NCI-H1092 treated with DMSO at 0.1 percent for 48 hours (cell line): ENCODE measurements at places on chromosomes 13 and 19.

DNA sequence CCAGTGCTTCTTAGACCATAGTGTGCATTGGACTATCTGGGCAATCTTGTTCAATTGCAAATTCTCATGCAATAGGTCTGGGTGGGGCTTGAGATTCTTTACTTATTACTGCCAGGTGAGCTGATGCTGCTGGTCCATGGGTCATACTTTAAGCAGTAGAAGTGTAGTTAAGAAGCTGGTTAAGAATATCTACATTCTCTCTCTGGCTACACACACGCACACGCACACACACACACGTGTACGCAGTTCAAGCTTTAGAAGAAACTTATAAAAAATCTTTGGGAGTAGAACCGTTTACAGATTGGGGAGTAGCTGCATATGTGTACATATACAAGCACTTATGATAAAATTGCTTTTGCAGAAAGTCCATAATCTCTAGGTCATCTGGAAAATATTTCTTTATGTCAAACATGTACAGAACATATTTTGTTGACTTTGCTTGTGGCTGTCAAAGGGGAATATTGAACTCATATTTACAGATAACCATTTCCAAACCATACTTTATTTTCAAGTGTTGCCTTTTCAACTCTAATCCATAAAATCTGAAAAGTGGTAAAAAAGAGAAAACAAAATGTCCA, 99.7 kb downstream of the GPC6 start:
- no peak for DNase-seq

DNA sequence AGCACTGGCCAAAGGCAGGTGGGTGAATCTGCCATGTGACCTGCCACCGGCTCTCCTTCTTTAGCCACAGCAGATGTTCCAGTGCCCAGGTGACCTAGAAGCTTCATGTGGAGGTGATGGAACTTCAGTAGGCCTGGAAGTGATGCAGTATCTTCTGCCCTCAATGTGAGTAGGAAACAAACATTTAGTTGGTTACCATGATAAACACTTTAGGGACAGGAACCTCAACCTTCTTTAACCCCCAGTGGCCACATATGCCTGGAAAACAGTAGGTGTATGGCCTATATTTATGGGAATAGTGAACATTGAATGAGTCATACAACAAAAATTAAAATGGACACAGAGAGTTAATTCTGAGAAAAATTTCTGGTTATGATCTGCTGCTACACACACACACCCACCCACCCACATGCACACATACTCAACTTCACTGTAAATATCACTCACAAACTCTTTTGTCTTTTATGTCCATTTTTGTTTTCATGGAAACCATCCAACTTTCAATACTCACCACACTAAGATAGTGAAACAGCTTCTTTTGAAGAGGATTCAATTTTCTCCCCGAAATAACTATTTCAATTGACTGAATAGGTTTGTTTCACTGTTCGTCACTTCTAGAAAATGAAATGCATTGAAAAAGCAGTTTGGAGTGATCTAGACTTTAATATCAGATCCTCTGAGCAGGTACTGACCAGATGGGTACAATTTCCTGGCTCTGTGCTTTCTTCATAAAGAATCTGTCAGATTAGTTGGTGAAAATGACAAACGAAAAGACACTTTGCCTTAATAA, 97.3 kb downstream of the STARD13 start:
- DNase-seq: no peak

GRCh38 chr13:74987124-74987690, 494.8 kb downstream of the TBC1D4 start:
- no peak for DNase-seq

DNA sequence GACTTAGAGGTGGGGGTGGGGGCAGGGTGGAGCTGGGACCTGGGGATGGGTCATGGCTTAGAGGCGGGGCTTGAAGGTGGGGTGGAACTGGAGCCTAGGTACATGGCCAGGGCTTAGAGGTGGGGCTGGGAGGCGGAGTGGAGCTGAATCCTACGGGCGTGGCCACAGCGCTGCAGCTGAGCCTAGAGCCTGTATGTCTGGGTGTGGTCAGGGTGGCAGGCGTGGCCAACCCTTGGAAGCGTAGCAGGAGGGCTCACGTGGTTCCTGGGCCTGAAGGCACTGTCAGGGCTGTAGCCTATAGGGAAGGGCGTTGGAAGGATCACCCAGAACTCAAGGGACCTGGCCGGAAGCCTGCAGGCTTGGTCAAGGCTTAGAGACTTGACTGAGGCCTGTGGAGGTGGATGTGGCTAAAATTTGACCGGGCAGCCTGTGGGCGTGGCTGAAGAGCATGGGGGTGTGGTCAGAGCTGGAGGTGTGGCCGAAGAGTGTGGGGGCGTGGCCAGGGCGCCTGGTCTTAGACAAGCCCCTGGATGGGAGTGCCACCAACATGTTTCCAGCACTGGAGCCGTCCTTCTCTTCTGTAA, 24.3 kb downstream of the COLGALT1 start:
- no peak for DNase-seq

GRCh38 chr13:69287050-69287698, 820.5 kb upstream of the ATXN8OS start:
- no peak for DNase-seq

DNA sequence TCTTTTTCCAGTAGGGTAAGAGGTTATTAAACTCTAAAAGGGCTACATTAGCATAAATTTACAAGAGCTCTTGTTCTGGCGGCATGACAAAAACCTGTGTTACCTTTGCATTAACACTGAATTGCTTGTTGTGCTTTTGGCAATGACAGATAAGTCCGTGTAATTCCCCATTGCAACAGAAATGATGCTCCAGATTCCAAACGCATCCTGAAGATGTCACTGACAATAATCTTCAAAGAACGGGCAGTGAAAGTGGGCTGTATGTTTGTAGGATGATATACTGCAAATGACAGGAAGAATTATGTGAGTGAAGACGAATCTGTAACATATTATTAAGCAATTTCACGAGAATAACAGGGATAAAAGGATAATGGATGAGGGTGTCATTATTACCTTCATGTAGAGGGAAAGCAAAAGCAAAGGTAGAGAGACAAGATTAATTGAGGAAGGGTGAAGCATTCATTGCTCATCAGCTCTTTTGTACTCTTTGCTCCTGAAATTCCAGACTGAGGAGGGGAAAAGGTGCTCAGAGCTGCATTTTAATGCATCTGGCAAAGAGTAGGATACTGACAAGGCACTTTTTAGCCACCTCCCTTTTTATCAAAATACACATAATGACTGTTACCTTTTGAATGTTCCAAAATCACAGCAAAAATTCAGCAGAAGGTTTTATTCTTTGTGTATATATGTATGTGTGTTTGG, 38.5 kb upstream of the MAB21L1 start:
- no peak for DNase-seq

DNA sequence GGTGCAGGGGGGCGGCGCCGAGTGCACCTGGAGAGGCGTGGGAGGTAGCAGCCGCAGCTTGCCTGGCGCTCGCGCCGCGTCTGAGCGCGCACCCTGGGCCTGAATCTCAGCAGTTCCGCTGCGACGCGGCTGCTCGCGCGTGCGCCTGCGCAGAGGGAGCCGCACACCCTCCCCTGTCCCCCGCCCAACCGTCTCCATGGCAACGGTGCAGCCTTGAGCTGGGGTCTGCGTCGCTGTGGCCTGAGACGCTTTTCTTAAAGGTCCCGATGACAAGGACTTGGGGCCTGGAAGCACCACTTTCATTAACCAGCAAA, at the start of gene PNMA8B:
Gene PNMA8B (minus strand): TSS at position 82 of the 314 bp plus-strand sequence. CDS start 402 bp downstream, outside the sequence.
- DNase-seq: peak; percentile 68

GRCh38 chr13:20801707-20802106, 27.9 kb upstream of the EEF1AKMT1 start:
- DNase-seq: no peak

- no peak for DNase-seq
These were observed 29.7 kb upstream of the ZNF681 start for GRCh38 chr19:23788411-23788810.

DNA sequence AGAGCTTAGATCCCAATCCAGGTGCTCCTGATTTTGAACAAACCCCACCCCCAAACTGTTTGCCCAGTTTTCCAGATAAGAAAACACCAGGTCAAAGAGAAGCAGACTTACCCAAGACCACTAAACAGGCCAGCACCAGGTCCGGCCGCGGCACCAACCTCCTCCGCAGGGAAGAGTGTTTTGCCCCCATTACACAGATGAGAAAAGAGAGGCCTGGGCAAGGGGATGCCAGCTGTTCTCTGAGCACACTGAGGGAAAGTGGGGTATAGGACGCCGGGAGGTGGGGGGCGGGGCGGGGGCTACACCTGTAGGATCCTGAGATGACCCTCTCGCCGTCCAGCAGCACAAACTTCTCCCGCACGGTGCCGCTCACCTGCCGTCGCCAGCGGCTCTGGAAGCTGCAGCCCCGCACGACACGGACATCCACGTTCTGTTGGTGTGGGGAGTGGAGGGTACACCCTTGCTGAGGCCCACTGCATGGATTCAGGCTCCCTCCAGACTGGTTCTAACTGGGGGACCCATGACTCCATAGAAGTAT, 3.1 kb downstream of the SPACA4 start:
- DNase-seq: no peak

DNA sequence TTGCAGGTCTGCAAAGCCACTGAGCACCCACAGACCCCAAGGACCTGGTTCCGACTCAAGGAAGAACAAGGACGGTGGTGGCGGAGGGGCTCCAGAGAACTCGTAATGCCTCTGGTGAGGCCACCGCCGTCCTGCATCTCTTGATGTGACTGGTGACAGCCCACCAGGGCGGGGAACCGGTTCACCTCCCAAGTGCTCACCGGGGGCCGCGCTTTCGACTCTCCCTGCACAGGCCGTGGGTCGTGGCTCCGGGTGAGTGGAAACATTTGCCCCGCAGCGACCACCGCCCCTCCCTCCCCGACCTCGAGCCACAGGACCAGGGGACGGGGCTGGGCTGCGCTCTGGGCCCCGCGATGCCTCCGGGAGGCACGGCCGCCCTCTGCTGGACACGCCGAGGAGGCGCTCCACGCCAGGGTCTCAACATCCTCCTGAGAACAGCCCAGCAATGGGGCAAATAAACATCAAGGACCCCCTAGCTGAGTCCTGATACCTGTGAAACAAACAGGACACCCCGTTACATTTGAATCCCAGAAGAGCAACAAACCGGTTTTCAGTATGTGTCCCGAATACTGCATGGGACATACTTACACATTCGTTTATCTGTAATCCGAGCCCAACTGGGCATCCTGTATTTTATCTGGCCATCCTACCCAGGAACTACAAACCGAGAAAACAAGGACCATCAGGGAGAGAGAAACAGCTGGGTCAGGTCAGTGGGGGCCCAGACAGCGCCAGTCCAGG, 3.9 kb upstream of the PLPP2 start:
- peak; percentile 36 for DNase-seq

- no peak for DNase-seq
These were observed 968.8 kb downstream of the TUBA3C start for GRCh38 chr13:18212873-18213272.

DNA sequence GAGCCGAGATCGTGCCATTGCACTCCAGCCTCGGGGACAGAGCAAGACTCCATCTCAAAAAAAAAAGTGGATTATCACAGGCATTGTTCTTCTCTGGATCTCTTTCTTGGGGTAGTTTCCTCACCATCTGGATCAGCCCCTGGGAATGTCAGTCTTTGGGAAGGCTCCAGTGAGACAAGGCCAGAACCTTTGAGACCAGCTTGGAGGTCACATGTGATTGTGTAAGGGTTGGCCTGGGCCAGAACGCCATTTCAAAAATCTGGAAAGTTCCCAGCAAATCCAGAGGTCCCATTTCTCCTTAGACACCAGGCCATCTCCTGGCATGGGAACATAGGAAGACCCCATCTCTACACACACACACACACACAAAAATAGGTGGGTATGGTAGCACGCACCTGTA, 14.2 kb upstream of the ANGPTL8 start:
- no peak for DNase-seq

DNA sequence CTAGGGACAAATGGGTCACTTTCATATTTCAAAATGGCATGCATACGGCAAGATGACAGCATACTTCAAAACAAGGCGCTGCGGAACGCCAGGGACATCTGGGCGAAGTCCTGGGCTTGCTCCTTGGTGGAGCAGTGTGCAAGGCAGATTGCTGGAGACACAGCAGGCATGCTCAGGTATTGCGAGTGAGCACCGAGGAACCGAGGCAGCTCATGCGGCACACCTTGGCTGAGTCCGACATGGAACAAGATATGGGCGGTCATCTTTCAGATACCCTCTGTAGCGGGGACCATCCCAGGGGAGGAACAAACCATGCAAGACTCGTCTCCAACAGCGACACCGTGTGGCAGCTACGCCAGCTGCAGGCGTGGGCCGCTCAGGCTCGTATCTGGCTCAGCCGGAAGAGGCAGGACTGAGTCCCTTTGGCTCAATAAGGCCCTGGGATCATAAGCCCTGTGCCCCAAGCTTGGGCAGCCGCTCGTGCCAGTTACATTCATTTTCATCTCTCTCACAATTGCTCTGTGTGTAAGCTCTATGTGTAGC, 112.4 kb downstream of the NUFIP1 start:
- no peak for DNase-seq

DNA sequence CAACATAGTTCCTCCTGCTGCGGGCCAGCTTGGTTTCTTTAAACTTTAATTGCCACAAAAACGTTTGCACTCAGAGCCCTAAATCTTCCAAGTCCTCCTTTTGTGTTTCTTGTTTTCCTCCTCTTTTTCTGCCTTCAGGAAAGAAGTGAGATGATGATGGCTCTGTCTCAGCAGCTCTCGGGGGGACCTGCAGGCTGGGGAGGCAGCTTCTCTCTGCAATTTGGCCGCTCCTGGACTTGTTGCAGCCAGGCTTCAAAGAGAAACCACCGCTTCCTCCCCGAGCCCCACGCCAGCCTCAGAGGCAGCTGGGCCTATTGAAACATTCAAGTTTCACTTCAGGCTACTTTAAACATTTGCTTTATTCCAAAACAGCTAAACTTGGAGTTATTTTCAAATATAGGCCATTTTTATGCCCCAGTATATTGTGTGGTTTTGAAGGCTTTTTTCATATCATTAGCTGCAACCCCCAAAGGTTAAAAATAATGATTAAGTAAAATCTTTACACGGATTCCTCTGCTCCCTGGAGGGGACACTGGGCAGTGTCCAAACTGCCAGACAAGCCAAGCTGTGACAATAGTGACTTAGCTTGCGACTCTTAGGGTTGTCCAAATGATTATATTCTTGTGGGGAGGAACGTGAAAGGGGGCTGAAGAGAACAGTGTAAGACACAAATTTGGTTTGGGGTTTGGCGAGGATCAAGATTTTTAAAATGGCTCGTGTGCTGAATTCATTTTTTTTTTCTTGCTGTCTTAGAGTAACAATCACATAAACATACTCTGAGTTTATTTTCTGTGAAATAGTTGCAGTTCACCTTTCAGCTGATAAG, 330.8 kb downstream of the DLEU7 start:
- DNase-seq: no peak

DNA sequence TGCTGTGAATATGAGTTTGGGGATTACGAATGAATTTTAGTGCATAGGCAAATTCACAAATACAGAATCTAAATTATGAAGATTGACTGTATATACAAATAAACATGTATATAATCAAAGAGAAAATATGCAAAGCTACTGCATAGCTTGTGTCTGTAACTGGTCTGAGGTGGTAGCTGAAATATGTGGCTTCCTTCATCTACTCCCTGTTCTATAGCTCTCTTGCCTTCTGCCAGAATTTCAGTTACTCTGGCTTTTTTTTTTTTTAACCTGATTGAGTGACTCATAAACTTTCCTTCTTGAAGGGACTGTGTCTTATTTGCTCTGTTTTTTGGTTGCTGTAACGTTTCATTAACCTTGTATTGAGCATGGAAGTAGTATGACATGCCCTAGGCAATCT, 26.6 kb downstream of the DNAJC3 start:
- DNase-seq: no peak
